Activated CD4-positive, alpha-beta T cell treated with anti-CD3 and anti-CD28 coated beads, Interleukin-2, amount 10 ng/mL, durations not matched to agents 7 days and 5 days (primary cell): ENCODE measurements at places on chromosomes 7 and 10.

DNA sequence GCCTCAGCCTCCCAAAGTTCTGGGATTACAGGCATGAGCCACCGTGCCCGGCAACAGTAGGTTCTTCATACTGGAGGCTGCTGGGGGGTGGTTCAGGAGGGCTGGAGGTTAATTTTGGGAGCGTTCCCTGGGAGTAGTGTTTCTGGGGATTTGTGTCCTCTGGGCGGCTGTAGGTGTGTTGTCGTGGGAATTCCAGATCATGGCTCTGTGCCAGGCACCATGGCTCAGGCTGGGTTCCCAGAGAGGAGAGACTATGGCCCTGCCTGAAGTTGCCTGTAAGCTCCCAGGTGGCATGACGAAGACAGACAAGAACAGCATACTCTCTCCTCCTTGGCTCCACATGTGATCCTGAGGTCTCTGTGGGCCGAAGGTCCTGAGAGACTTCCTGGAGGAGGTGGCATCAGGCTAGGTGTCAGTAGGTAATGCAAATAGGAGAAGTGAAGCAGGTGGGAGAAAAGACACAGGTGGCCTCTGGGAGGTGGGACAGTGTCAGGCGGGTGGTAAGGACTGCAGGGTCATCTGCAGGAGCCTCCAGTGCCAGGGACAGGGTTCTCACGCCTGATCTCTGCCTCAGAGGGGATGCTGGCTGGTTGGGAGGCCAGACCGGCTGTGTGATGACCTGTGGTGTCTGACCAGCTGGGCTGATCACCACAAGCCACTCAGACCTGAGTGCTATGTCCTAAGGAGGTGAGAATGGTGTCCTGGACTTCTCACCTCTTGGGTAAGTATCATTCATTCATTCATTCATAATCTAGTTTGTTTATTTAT is 18.7 kb downstream of the CLIP2 start:
- H3K27me3 ChIP-seq: peaks cover 2% of the 10 kb centered on the region
- H3K36me3 ChIP-seq: no peaks in the 10 kb centered on the region
- H3K4me3 ChIP-seq: no peak overlapping the region

DNA sequence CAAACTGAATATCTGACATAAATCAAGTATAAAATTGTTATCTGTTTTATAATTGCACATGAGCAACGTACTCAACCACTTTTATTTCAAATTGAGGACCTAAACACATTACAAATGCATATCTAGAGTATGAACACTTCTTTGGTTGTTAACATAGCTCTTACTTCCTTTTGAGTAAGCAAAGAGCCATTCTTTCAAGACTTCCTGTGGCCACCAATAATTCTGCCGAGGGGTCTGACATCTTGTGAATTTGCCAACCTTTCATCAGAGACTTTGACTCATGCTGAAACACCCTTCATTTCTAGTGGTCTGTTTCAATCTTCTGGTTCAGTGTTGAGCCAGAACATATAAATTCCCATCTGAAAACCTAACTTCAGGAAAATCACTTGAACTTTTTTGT is 59.4 kb downstream of the CDK14 start:
- H3K36me3 ChIP-seq: no peaks in the 10 kb centered on the region
- no peak for DNase-seq
- H3K4me3 ChIP-seq: no peak overlapping the region
- H3K27ac ChIP-seq: no peak overlapping the region

- H3K4me1 ChIP-seq: no peaks in the 10 kb centered on the region
- no peaks in the 10 kb centered on the region for H3K36me3 ChIP-seq
- H3K4me3 ChIP-seq: no peak overlapping the region
- DNase-seq: no peak
- no peaks in the 10 kb centered on the region for H3K27me3 ChIP-seq
- H3K27ac ChIP-seq: no peak overlapping the region
Measured at GRCh38 chr7:98178321-98178720, 32.9 kb upstream of the BHLHA15 start.

DNA sequence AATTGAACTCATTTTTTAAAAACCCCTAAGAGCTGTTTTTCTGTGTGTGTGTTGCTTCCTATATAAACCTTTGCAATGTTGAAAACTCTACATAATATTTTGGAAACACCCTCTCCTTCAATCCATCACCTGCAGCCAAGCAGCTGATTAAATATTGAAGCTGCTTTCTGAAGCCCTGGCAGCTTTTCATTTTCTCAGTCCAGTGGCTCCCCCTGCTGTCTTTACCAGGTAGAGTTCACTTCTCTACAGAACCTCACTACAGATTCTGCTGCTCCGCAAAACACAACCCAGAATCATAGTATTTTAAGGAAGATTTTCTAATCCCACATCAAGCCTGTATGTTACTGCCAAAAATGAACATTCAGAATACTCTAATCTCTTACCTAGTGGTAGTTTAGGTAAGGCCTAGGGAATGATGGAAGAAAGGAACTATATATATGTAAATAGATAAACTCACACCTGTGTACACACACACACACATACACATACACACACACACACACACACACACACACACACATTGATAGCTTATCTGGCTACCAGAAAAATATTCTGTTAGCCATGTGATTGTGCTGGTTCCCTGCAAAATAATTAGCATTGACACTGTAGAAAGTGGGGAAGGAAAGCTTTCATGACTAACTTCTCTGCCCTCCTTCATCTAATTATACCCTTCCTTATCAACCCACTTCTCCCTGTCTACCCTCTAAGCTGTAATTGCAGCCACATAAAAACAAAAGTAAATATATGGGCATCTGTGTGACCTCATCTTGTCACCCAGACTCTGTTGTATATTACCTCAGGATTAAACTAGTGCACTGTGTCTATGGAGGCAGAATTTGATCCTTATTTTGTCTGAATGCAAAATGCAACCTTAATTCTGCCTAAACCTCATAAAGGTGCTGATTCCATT is 229.5 kb upstream of the FZD1 start:
- peak; percentile 30 for DNase-seq
- H3K4me3 ChIP-seq: no peak overlapping the region
- H3K4me1 ChIP-seq: no peaks in the 10 kb centered on the region
- H3K27me3 ChIP-seq: no peaks in the 10 kb centered on the region
- H3K36me3 ChIP-seq: no peaks in the 10 kb centered on the region

- no peak overlapping the region for H3K4me3 ChIP-seq
- H3K27me3 ChIP-seq: peaks cover 29% of the 10 kb centered on the region
Measured at GRCh38 chr10:6711408-6711841, 131.3 kb upstream of the PRKCQ start.

DNA sequence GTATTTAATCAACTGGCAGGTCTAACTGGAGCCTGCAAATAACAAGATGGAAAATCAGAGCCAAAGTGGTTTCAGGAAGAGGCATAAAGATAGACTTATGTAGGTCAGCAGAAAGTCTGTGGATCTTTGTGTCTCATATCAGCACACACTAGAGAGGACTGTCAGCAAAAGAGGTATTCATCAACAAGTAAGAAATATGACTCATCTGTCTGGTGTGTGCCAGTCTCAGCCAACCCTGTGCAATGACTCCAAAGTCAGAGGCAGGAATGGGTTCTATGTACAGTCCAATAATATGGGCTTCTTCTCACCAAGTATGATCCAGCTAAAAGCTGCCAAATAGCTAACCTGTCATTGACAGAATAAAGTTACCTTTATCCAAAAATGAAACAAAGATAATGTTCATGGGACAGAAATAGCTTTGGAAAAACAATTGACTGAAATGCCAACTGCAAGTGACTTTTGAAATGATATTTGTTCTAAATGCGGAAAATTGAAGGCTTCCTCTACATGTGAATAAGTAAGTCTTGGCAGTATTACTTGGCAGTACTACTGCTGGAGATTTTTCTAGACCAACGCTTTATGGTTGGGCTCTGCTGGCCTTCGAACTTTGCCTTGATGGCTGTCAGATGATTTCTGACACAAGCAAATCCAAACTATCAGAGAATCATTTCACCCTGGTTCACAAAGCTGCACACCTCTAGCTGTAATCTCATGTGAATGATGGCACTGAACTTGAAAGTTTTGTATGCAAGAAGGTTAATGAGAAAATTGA is 272.3 kb upstream of the SEMA3C start:
- H3K36me3 ChIP-seq: no peaks in the 10 kb centered on the region
- no peak overlapping the region for H3K27ac ChIP-seq
- H3K27me3 ChIP-seq: no peaks in the 10 kb centered on the region
- H3K4me3 ChIP-seq: no peak overlapping the region

GRCh38 chr7:28520074-28521015 is 108.0 kb downstream of the CREB5 start:
- H3K36me3 ChIP-seq: no peaks in the 10 kb centered on the region
- H3K4me3 ChIP-seq: no peak overlapping the region
- no peak overlapping the region for H3K27ac ChIP-seq

- H3K36me3 ChIP-seq: no peaks in the 10 kb centered on the region
- no peak overlapping the region for H3K27ac ChIP-seq
- no peak for DNase-seq
- H3K4me3 ChIP-seq: no peak overlapping the region
Measured at GRCh38 chr7:139186146-139186545, 44.9 kb upstream of the UBN2 start.

DNA sequence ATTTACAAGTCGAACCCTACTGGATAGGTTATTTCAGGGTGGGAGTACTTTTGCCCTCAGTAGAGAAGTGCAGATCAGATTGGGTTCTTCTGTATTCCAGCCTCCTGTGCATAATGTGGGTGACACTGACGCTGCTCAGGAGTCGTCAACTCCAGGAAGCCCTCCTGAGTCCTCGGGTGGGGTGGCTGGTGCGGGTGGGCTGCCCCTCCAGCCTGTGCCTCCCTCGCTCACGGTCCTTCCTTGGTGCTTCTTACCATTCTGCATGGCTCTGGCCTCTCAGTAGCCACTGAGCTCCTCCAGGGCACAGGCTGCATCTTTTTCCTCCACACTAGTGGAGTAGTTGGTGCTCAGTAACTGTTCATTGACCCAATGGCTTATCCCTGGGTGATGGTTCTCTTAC is 4.3 kb downstream of the CDH23 start:
- peaks cover 36% of the 10 kb centered on the region for H3K27me3 ChIP-seq
- H3K4me1 ChIP-seq: peaks cover under 1% of the 10 kb centered on the region
- H3K27ac ChIP-seq: no peak overlapping the region
- no peak overlapping the region for H3K4me3 ChIP-seq
- no peaks in the 10 kb centered on the region for H3K36me3 ChIP-seq
- no peak for DNase-seq

GRCh38 chr10:59694936-59695335 is 14.7 kb downstream of the SLC16A9 start:
- peaks cover 15% of the 10 kb centered on the region for H3K27me3 ChIP-seq
- H3K4me1 ChIP-seq: no peaks in the 10 kb centered on the region
- no peak for DNase-seq
- H3K27ac ChIP-seq: no peak overlapping the region

DNA sequence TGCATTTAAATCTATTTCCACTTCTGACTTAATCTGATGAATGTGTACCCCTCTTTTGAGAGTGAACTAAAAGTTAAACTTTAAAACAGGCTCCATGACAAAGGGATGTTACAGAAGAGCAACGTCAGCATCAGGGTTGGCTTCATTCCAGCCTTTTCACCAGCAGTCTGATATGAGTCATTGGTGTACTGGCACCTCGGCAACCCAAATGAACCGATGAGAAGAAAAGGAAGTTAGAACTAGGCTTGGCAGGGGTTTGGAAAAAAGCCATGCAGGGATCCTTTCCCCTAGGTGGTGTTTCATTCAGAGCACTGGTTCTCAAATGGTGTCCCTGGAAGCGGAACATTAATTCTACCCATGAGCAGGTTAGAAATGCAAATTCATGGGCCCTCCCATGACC is 53.6 kb downstream of the SEC61G start:
- H3K27ac ChIP-seq: no peak overlapping the region
- no peak for DNase-seq
- no peaks in the 10 kb centered on the region for H3K36me3 ChIP-seq
- no peak overlapping the region for H3K4me3 ChIP-seq
- H3K27me3 ChIP-seq: no peaks in the 10 kb centered on the region

- H3K27ac ChIP-seq: no peak overlapping the region
- H3K27me3 ChIP-seq: peaks cover 6% of the 10 kb centered on the region
- no peaks in the 10 kb centered on the region for H3K36me3 ChIP-seq
- no peak overlapping the region for H3K4me3 ChIP-seq
- H3K4me1 ChIP-seq: no peaks in the 10 kb centered on the region
Measured at GRCh38 chr7:51256209-51256781, 60.3 kb downstream of the COBL start.

- DNase-seq: no peak
- H3K27me3 ChIP-seq: peaks cover 71% of the 10 kb centered on the region
- peaks cover 5% of the 10 kb centered on the region for H3K36me3 ChIP-seq
Measured at GRCh38 chr7:27174874-27175625, 930 bp upstream of the HOXA10 start.

DNA sequence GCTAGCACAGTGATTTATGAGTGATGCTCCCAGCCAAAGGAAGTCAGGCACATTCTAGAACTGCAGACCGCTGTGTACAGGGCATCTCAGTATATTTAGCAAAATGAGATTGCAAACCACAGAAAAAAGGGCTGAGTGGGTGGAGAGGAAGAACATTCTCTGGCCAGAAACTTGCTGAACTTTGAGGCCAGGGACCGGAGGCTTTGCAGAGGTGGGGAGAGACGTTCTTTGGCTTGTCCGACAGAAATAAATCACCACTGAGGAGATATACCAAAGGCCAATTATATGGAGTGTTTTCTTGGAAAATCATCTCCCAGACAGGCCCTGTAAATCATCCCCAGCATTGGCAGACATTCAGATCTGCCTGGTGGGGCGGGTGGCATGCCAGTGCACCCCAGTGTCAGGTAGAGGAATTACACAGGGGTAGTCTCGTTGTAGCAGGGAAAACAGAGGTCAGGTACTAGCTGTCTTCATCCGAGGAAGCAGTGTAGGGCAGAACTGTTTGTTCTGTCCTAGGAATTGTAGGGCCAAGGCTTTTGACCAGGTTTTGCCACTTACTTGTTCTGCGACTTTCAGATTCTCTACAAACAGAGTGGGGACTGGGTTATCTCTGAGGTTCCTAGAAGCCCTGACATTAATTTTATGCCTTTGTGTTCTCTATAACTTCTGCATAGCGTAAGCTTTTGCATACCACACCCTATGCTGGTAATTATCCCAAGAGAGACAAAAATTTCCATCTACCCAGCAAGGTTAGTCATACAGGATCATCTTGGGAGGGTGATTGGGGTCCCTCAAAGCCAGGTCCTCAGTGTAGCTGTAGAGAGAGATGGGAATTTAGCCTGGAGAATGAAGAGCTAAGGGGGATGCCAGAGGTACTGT is 655.6 kb downstream of the LRMDA start:
- H3K27me3 ChIP-seq: no peaks in the 10 kb centered on the region
- H3K27ac ChIP-seq: no peak overlapping the region
- no peaks in the 10 kb centered on the region for H3K36me3 ChIP-seq
- no peak for DNase-seq
- no peak overlapping the region for H3K4me3 ChIP-seq

DNA sequence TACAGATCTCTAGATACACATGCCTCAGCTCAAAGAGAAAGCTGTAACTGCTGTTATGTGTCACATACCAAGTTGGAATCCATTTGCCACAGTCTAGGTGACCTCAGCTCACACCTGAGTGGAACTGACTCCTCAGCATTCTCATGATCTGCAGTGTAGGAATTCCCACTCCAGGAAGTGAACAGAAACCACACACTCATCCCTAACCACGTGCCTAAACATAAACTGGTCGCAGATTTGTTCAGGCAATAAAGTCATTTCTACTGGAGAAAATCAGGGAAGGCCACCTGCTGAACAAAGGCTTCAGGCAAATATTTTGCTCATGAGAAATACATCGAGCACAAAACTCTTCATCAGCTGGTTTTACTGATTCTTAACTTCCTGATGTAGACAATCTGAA is 23.0 kb upstream of the ZMYND11 start:
- H3K27ac ChIP-seq: no peak overlapping the region
- H3K4me3 ChIP-seq: no peak overlapping the region
- no peak for DNase-seq
- peaks cover 11% of the 10 kb centered on the region for H3K27me3 ChIP-seq
- no peaks in the 10 kb centered on the region for H3K36me3 ChIP-seq
